HTR-8/SVneo (cell line): ENCODE measurements at places on chromosomes 16 and 17.

DNA sequence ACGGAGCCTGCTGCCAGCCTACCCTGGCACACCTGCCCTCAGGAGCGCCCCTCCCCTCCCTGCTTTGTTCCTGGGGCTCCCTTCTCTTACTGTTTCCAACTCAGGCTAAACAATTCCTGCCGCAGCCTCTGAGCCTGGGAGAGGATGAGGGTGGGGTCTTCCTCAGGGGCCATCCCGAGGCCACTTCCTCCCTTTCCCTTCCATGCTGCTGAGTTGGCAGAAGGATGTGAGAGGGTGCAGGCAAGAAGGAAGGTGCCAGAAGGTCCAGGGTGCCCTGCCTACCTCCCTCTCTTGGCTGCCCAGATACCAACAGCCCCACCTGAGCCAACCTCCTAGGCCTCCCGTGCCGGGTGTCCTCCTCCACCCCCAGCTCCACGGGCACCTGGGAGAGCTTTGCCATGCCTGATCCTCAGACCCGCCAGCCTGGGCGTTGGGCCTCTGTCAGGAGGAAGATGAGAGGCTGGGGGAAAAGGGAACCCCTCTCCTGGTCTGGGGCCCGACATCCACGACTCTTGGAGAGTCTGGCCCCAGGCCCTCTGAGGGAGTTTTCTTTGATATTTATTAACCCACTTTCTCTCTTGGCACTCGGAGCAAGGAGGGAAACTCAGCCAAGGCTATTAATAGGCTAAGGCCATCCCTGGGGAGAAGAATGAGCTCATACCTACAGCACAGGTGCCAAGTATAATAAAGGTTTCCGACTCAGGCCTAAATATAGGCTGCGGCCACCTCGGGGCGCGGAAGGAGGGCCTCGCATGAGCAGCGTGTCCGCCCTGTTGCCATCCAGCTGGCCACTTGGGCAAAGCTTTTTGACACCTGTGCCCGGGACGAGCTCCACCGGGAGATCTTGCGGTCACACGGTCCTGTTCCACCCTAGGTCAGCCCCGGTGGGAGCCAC, 232.0 kb downstream of the ENGASE start:
- DNase-seq, result no peak

GRCh38 chr16:29727452-29727851, 18.3 kb downstream of the C16orf54 start:
- DNase-seq, result no peak

DNA sequence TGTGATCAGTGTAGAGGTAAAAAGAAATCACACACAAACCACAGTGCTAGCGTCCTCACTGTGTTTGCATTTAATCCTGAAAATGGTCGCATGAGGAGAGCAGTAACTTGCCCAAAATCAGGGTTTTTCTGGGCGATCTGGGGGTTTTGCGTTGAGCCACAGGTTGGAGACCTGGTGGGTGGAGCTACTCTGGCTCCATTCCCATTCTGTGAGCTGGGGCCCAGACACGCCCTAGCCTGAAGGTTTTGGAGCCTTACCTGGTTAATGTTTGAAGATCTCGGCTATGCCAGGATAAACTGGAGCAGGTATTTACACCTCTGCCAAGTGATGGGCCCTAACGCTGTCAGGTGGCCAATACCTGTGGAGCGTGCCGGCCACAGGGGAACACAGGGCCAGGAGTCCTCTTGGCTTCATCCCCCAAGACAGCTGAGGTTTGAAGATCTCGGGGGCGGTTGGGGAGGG, 48.4 kb downstream of the MPRIP start:
- no peak for DNase-seq

GRCh38 chr17:73074566-73074965, 17.9 kb downstream of the SLC39A11 start:
- DNase-seq, result no peak

- DNase-seq, result no peak
Observed at GRCh38 chr16:82788919-82789318, 162.2 kb downstream of the CDH13 start.

DNA sequence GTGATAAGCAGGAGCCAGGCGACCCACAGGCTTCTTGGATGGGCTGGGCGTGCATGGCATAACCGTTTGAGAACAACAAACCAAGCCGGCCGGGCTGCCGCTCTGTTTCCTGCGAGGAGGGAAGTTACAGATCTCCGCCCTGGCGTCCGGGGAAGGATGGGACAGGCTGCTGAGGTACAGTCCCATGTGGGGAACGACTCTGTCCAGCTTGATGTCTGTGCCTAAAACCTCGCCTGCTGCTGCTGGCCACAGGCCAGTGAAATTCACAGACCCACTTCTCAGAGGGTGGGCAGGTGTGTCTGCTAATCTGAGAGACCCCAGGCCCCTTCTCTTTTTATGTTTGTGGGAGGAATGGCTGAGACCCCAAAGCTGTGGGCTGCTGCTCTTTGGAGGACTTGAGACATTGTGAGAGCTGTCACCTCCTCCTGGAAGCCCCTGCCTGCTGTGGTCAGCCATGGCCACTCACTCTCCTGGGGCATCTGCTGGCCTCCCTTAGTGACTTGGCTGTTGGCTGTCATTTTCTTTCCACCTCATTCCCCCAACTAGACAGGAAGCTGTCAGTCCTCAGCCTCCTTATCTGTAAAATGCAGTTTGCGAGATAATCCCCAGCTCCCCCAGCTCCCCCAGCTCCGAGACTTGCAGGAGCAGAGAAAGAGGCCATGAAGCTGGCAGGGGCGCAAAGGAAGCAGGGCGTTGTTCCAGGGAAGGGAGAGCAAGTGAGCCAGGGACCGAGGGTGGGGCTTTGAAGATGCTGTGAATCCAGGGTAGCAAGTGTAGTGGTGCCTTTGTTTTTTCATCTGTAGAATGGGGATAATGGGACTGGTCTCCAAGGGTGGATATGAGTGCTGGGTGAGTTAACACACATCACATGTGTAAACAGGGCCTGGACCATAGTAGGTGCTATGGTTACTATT, 51.0 kb downstream of the CMIP start:
- DNase-seq, result no peak

GRCh38 chr17:30222721-30223175, 12.7 kb downstream of the SLC6A4 start:
- DNase-seq, result no peak

- DNase-seq, result no peak
Observed at GRCh38 chr16:50575743-50576142, 27.5 kb downstream of the NKD1 start.

DNA sequence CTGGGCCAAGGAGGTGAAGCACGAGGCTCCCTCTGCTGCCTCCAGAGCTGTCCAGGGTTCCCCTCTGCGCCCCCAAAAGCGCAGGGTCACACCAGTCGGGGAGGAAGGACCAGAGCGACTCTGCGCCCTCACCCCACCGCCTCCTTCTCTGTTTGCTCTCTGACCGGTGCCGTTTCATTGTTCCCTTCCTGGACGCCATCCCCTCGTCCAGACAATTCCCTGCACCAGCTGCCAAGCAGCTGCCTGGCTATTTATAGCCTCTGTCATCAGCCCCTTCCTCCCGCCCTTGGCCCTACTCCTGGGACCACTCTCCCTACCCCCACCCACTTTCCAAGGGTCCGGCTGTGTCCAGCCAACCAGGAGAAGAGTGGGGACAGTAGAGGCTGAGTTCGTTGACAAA, 68.8 kb upstream of the CREBBP start:
- no peak for DNase-seq

DNA sequence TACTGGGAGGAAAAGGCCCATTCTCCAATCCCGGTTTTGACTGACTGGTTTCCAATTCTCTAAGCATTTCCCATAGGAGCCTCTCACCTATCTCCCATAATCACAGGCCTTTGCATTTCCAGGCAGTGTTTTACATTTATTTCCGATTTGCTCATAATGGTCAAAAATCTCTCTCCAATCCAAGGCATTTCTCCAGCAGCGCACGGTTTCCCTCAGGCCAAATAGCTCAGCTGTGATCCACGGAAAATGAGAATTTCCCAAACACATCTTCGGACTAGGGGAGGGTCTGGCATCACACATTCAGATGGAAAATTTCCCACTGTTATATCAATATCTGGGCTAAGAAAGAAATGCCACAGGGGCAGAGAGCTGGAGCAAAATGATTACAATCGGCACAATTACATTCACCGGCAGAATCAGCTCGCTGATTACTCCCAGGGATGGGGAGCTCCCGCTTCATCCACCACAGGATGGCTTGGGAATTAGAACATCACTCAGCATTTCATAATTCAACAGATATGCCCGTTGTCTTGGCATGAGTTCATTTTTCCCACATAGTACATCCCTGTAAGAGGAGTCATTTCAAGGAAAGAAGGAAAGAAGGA, 6.7 kb downstream of the PIPOX start:
- DNase-seq, result no peak

GRCh38 chr17:43698678-43699437, 37.1 kb upstream of the MEOX1 start:
- no peak for DNase-seq

- no peak for DNase-seq
Observed at GRCh38 chr16:56670620-56670934, 963 bp downstream of the MT1H start.

GRCh38 chr16:79997257-79997656, 396.7 kb upstream of the MAF start:
- peak; percentile 36 for DNase-seq

- DNase-seq, result no peak
Observed at GRCh38 chr17:38741921-38742410, 6.2 kb downstream of the PCGF2 start.

DNA sequence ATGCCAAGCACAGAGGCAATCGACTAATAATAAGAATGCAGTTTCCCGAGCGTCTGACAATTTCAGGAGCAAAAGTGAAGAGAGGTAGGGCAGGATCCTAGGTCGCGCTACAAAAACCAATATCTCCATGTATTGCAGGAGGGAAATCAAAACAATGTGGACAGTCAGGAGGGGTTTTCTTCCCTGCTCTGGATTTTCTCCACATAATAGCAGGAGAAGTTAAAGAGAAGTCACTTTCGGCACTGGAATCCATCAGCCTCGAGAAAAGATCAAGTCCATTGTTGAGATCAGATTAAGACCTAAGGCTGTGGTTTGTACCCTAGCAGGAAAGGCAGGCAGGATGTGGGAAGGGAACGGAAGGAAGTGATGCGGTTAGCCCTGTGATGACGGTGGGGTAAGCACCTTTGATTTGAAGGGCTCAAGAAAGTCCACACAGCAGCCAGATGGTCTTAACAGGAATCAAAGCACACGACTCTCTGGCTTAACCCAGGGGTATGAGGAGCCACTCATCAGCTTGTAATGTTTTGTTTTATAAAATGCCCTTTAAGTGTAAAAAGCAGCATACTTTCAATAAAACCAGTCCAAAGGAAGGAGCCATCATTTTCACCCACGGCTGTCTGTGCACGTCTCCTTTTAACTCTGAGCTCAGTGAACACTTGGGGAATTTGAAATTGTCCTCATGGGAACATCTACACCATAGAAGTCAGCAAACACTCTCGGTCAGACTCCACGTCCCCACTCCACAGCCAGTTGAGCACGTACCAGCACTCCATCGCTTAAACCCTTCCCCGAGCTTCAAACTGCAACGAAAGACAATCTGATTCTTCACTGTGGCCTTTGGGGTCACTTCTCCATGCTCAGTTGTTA, 15.8 kb upstream of the AKTIP start:
- peak; percentile 45 for DNase-seq

GRCh38 chr16:12532871-12533610, 270.6 kb downstream of the CPPED1 start:
- no peak for DNase-seq

DNA sequence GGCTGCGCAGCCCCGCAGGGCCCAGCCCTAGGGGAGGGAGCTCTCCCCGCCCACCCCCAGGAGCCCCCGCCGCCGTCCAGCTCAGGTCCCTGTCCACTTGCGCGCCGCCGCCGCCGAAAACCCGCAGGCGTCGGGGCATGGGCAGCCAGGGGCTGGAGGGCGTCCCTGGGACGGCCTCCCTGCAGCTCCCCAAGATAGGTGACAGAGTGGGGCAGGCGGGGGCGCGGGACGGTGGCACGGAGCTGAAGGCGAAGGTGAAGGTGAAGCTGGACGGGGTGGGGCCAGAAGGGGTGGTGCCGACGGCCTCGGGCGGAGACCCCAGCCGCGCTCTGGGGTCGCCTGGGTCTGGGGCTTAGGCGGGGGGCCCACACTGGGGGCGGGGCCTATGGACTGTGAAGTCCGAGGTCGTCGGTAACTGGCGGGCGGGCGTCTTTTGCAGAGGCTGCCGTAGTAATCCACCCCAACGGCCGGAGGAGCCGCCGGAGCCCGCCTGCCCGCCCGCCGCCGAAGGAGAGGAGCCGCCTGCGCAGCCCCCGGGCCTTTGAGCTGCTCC, 27.2 kb downstream of the SREBF1 start:
- DNase-seq, result no peak

GRCh38 chr16:66004699-66005098, 361.8 kb upstream of the CDH5 start:
- DNase-seq, result no peak

- no peak for DNase-seq
Observed at GRCh38 chr17:75487351-75488070, 27.8 kb downstream of the CASKIN2 start.

- no peak for DNase-seq
Observed at GRCh38 chr16:67014634-67015312, 14.2 kb upstream of the CBFB start.

DNA sequence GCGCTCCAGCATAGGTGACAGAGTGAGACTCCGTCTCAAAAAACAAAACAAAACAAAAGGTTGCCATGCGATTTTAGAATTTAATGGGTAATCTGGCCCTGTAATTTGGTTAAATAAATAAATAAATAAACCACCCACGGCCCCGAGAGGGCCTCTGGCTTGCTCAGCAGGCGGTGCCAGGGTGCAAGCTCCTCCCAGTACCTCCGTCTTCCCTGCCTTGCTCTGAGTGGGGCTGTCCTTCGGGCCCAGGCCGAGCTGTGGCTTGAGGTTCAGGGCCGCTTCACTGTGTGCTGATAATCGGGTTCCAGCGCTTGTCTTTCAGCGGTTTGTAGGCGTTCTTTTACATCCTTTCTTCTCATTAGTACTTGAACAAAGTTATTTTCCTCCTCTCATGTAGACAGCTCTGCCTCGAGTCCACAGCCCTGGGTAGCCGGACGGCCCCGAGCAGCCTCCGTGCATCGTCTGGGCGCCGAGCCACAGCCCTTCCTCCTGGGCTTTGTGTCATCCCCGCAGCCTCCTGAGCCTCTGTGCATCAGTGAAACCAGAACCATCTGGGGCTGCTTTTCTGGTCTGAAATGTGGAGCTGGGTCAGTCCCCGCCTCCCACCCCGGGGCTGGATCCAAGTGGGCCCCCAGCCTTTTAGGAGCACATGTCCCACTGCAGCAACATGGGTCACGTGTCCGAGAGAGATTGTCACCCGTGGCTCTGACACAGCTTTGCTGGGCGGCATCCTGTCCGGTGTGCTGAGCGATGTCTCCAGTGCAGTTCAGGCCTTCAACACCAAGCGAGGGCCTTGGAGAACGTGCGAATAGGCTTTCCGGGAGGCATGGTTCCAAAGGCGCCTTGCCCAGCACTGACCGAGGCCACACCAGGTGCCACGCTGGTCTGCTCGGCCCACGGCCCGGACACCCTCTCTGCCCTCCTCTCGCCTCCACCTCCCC, 157.4 kb upstream of the CHMP6 start:
- DNase-seq, result no peak
